Hematopoietic multipotent progenitor cell treated with erythropoietin and hydrocortisone succinate and interleukin-3 and kit ligand, for 8 days (in vitro differentiated cells): ENCODE measurements at places on chromosomes 7 and 10.

DNA sequence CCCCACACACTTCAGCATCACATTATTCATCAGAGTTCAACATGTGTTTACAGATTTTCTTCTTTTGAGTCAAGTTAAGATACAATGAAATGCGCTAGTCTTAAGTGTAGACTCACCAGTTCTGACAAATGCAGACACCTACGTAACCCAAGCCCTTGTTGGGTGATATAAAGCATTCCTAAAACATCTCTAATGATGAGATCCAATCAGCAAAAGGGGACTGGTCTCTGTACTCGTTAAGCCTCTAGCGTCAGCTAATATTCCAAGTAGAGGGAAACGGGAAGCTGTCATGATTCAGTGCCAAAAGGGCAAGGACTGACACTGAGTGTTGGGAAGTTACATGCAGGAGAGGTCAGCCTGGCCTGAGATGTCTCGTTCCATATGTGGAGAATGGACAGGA is 38.7 kb upstream of the TRIL start:
- no peak for DNase-seq

DNA sequence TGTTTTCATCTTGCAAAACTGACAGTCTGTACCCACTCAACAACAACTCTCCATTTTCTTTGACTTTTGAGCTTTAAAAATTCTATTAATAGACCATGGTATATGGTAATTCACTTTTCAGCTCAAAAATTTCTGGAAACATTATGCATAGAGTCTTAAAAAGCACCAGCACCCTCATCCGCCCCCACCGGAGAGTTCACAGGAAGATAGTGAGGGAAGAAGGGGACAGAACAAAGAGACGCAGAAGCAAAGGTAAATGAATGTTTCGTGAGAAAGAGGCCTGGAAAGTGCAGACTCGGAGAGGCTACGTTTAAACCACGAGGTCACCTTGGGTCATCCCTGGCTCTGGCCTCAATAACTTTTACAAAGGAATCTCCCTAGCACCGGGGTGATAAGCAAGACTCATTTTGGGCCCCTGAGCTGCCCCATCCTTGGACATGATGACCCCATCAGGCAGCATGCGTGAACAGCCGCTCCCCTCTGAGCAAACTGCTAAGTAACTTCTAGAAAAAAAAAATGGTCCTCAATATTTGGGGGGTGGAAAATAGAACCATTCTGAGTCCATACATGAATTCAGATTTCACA is 96.3 kb downstream of the CPXM2 start:
- no peak for DNase-seq

DNA sequence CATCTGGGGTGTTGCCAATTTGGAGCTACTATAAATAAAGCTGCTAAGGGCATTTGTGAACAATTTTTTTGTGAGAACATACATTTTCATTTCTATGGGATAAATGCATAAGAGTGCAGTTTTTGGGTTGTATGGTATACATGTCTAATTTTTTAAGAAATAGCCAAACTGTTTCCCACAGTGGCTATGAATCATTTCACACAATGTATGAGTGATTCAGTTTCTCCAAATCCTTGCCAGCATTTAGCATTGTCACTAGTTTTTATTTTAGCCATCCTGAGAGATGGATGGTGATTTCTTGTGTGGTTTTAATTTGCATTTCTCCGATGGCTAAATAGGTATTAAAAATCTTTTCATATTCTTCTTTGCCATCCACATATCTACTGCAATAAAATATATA is 105.3 kb downstream of the AMPH start:
- no peak for DNase-seq

DNA sequence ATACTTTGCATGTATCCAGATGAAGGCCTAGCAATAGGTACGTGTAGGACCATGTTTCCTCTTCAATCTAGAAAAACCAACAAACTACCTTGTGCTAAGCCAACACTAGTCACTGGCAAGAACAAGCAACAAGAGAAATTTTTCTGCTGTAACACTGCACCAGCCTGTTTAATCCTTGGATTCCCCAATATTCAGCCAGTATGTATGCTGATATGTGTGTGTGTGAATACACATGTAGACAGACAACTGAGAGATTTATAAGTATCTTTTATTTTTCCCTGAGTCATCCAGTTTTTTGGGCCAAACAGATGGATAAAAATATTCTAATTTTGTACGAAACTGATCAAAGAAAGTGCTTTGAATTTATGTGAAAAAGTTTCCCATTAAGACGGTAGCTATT is 26.2 kb downstream of the GLI3 start:
- DNase-seq: no peak

- DNase-seq: no peak
These were observed 191.6 kb downstream of the BICC1 start for GRCh38 chr10:58704226-58704625.

GRCh38 chr10:52895059-52895458 is 122.5 kb upstream of the MBL2 start:
- no peak for DNase-seq

DNA sequence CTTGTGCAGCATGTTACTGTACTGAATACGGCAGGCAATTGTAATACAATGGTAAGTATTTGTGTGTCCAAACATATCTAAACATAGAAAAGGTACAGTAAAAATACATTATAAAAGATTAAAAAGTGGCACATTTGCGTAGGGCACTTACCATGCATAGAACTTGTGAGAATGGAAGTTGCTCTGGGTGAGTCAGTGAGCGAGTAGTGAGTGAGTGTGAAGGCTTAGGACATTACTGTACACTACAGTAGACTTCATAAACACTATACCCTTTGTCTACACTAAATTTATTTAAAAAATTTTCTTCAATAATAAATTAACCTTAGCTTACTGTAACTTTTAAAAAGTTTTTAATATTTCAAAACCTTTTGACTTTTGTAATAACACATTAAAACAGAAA is 37.5 kb downstream of the BPGM start:
- DNase-seq: no peak

DNA sequence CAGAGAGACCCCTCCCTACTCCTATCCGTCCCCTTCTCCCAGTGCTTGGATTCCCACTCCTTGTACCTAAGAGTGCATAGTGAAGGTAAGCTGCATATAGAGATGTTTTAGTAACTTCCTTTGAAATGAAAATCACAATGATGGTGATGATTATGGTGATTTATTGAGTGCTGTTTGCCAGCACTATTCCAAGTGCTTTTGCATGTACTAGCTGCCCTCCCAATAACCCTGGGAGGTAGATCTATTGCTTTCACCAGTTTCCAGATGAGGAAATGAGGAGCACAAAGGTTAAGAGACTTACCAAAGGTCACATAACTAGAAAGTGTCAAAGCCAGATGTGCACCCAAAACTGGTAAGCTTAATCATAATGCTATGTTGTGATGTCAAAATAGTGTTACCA is 80.4 kb upstream of the NEUROD6 start:
- no peak for DNase-seq

DNA sequence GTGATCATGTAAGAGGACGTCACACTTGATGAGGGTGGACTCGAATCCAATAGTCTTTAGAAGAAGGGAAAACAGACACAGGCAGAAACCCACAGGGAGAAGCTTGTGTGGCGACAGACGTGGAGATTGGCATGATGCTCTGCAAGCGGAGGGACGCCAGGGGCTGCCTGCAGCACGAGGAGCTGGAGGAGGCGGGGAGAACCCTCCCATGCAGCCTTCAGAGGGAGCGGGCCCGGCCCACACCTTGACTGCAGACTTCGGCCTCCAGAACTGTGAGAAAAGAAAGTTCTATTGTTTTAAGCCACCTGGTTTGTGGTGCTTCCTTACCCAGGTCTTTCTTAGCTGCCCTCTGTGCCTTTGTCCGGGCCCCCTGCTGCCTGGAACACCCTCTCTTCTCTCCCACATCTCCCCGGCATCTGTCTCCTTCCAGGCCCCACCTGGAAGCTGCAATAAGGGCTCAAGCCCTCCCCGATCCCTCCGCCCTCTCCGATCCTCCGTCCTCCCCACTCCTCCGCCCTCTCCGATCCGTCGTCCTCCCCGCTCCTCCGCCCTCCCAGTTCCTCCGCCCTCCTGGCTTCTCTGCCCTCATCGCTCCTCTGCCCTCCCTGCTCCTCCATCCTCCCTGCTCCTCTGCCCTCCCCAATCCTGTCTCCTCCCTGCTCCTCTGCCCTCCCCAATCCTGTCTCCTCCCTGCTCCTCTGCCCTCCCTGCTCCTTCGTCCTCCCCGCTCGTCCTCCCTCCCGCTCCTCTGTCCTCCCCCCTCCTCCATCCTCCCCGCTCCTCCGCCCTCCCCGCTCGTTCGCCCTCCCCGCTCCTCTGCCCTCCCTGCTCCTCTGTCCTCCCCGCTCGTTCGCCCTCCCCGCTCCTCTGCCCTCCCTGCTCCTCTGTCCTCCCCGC is 17.4 kb upstream of the PRKAG2 start:
- no peak for DNase-seq

- DNase-seq: no peak
These were observed 139.7 kb downstream of the HTR7 start for GRCh38 chr10:90718182-90718581.

DNA sequence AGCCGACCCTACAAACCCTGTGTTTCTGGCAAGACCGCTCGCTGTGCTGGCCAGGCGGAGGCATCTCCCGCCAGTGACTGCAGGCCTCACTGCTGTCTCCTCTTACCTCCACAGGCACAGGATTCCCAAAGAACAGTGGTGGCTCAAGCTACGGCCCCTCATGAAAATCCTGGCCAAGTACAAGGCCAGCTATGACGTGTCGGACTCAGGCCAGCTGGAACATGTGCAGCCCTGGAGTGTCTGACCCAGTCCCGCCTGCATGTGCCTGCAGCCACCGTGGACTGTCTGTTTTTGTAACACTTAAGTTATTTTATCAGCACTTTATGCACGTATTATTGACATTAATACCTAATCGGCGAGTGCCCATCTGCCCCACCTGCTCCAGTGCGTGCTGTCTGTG is 36.2 kb downstream of the PITRM1 start:
- no peak for DNase-seq

GRCh38 chr10:8438603-8439002 is 384.1 kb downstream of the GATA3 start:
- DNase-seq: no peak

- DNase-seq: no peak
These were observed 295.9 kb downstream of the TFEC start for GRCh38 chr7:115734641-115735040.

- peak; percentile 3 for DNase-seq
These were observed 37.2 kb upstream of the OPTN start for GRCh38 chr10:13062803-13063202.

GRCh38 chr7:100401811-100402210 is 26.7 kb downstream of the ZCWPW1 start:
- no peak for DNase-seq

GRCh38 chr7:1666823-1667565 is 3.1 kb upstream of the ELFN1 start:
- DNase-seq: no peak

- no peak for DNase-seq
These were observed 94.6 kb downstream of the ZNF22 start for GRCh38 chr10:45095286-45095685.

DNA sequence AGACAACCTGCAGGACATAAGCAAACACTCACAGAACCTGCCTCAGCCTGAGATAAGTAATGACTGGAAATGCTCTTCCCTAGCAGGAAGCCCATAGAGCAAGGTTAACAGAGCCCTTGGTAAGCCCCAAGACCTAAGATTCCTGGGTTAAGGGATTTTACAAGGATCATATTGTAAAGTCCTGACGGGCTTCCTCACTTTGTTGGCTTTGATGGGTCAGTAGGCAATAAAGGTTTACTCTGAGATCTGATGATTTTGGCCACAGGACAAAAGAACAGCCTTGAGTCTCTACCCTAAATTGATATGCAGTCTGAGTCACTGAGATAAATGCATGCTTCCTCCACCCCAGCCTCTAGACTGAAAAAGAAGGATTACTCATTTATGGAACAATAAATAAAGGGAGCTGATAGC is 270.8 kb downstream of the HTR7 start:
- no peak for DNase-seq

DNA sequence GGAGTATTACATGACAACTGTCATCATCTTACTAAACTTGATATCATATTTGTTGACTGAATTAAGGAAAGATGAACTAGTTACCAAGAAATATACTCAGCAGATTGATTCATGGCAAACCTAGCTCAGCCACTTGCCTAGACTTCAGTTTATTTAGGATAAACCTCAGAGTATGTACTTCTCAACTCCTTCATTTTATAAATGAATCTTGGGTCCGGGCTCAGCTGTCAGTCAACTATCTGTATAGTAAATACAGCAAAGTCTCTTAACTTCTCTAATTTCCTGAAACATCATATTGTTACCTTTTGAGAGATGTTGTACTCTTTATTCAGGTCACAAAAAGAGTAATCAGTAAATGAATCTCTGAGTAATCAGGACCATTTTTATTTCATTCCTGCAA is 211.0 kb upstream of the KLF14 start:
- no peak for DNase-seq

DNA sequence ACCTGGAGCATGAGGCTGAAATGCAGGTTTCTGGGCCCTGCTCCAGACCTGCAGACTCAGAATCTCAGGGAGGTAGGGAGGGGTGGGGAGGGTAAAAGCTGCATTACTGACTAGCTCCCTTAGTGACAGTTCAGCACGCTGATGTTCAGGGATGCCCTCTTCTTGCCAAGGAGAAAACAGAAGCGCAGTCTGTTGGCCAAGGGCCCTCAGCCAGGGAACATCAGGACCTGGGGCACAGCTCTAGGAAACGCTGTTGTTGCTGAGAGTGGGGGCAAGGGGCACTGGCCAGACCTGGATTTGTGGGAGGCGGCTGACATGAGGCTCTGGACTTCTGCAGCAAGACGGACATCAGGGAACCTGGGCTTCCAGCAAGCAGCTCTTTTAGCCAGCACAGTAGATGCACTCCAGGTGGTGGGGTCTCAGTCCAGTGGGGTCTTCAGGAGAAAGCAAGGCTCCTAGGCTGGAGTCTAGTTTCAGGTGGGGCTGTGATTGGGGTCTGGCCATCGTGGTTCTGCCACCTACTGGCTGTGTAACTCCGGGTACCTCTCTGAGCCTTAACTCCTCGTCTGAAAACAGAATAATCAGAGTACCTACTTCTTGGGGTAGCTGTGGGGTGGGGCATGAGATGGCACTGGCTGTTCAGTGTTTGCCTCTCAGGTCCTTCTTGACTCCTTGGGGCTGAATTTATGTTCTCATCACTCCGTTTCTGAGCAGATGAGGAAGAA is 72.9 kb upstream of the PRLHR start:
- DNase-seq: no peak

- DNase-seq: no peak
These were observed 3.6 kb downstream of the CALHM3 start for GRCh38 chr10:103475437-103475836.

GRCh38 chr7:148149730-148150129 is 440.8 kb upstream of the C7orf33 start:
- DNase-seq: no peak

GRCh38 chr10:19658622-19659233 is 157.5 kb upstream of the PLXDC2 start:
- DNase-seq: no peak
